ENCODE measurements at places on chromosomes 7 and 10.

DNA sequence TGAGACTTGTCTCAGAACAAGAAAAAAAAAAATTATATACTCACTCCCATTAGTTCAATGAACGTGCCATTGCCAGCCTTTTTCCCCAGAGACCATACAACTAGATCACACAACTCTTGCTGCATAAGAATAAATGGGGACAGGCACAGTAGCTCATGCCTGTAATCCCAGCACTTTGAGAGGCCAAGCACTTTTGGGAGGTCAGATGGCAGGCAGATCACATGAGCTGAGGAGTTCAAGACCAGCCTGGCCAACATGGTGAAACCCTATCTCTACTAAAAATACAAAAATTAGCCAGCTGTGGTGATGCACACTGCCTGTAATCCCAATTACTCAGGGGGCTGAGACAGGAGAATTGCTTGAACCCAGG is 13.6 kb downstream of the PDLIM1 start:
- DNase-seq: no peak

DNA sequence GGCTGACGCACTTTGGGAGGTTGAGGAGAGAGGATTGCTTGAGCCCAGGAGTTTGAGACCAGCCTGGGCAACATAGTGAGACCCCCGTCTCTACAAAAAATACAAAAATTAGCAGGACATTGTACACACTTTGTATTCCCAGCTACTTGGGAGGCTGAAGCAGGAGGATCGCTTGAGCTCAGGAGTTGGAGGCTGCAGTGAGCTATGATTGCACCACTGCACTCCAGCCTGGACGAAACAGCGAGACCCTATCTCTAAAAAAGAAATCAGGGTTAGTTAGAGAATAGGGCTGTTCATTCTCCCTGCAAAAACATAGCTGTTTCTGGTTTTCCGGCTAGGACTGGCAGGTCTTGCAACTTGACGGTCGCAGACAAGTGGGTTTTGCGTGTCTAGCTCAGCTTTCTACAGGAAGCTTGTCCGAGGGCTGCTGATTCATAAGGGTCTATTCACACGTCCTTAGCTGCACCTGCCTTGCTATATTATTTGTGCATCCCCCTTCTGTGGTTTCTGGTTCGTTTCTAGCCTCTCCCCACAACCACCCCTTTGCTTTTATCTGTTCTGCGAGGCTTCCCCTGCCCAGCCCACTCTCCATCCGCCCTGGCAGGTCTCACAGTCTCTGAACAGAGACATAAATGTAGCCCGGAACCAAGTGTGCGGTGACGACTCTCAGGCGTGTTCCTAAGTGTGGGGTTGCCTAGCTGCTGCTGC is 10.7 kb downstream of the AMZ1 start:
- no peak for DNase-seq

DNA sequence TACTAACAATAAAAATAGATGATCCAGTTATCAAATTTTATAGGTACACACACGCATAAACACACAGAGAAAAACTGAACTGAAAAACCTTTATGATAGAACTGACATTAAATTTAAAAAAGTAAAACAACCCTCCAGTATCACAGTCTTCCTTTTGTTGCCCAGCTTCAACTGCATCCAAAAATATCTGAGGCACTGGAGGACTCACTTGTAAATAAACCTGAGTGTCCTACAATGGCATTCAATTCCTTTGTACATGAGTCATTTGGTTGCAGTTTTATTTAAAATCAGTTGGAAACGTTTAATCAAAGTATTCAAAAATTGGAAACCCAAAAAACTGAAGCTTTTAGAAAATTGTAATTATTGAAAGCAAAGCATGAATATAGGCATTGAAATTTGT is 265.2 kb upstream of the CSTF2T start:
- no peak for DNase-seq

GRCh38 chr7:24755541-24756407 is 1.5 kb downstream of the GSDME start:
- DNase-seq: no peak

GRCh38 chr7:142053988-142054387 is 57.5 kb upstream of the MGAM2 start:
- no peak for DNase-seq

DNA sequence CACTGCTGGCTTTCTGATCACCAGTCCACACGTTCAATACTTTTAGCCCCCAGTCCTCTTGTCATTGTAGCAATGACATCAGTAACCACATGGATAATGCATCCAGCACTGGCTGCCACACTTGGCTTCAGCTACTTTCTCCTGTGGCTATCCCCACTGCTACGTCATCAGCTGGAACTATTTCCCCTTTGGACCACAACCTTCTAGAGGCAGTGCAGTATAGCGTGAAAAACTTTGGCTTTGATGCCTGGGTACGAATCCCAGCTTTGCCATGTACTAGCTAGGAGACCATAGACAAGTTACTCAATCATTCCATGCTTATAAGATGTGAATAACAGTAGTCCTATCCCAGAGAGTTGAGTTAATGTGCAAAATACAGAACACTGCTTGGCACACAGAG is 63.2 kb downstream of the CCDC3 start:
- no peak for DNase-seq

GRCh38 chr10:29681676-29682448 is 47.1 kb upstream of the SVIL start:
- no peak for DNase-seq

GRCh38 chr10:35300063-35300699 is 36.1 kb upstream of the CCNY start:
- DNase-seq: no peak
